Epithelial cell of umbilical artery (primary cell): ENCODE measurements at places on chromosomes 6 and 20. TPM values are rescaled to one million over a fixed set of nuclear protein-coding genes. Genes with fewer than 3 reads are reported as not detected.

HLA-DMB gene
- 0.97 and 2.3 TPM in 2 replicates for total RNA-seq

BPIFB4 gene
- total RNA-seq, result not detected in 2 replicates

HLA-DQB1 gene
- total RNA-seq, result not detected in 2 replicates

HLA-DRB1 gene
- 0.32 and 2.3 TPM in 2 replicates for total RNA-seq

RPS6KA2 gene
- 68.8 and 74.4 TPM in 2 replicates for total RNA-seq

IPCEF1 gene
- total RNA-seq, result 0.32 TPM in 1 of 2 replicates, not detected in the other

EYS gene
- 0.15 and 0.32 TPM in 2 replicates for total RNA-seq

TUBB gene
- 311 and 367 TPM in 2 replicates for total RNA-seq

FAM184A gene
- under 0.01 TPM in 2 replicates for total RNA-seq

OXT gene
- total RNA-seq, result not detected in 2 replicates

IER3 gene
- total RNA-seq, result 160 and 166 TPM in 2 replicates

COL21A1 gene
- 0.65 and 1.8 TPM in 2 replicates for total RNA-seq

CHRNA4 gene
- total RNA-seq, result not detected in 2 replicates

LATS1 gene
- total RNA-seq, result 5.8 and 6.7 TPM in 2 replicates

ZNF217 gene
- 16.6 and 19.0 TPM in 2 replicates for total RNA-seq

SNRPB2 gene
- 53.6 and 56.8 TPM in 2 replicates for total RNA-seq

PLEKHG1 gene
- total RNA-seq, result 27.6 and 32.2 TPM in 2 replicates

PSORS1C1 gene
- 1.3 and 3.3 TPM in 2 replicates for total RNA-seq

SLC22A2 gene
- not detected in 2 replicates for total RNA-seq

RIPOR2 gene
- total RNA-seq, result 0.46 TPM in 1 of 2 replicates, not detected in the other

METTL24 gene
- total RNA-seq, result not detected in 2 replicates

RAD21L1 gene
- total RNA-seq, result 0.15 TPM in 1 of 2 replicates, not detected in the other

CHD6 gene
- total RNA-seq, result 20.1 and 26.0 TPM in 2 replicates

FOXS1 gene
- total RNA-seq, result not detected in 2 replicates

BRD2 gene
- 41.9 and 69.0 TPM in 2 replicates for total RNA-seq

STAU1 gene
- 38.1 and 40.3 TPM in 2 replicates for total RNA-seq

SLC12A5 gene
- total RNA-seq, result under 0.01 and 0.32 TPM in 2 replicates

KHDC1L gene
- not detected in 2 replicates for total RNA-seq

BPIFA1 gene
- not detected in 2 replicates for total RNA-seq

MYL9 gene
- total RNA-seq, result 1.7 and 1.9 TPM in 2 replicates

TOP1 gene
- total RNA-seq, result 23.4 and 24.3 TPM in 2 replicates

NR2E1 gene
- not detected in 2 replicates for total RNA-seq

EDN3 gene
- total RNA-seq, result not detected in 2 replicates

AURKA gene
- 45.8 and 59.1 TPM in 2 replicates for total RNA-seq

SNAP91 gene
- not detected in 2 replicates for total RNA-seq

CCDC170 gene
- total RNA-seq, result 0.15 and 0.32 TPM in 2 replicates

DACT2 gene
- not detected in 2 replicates for total RNA-seq
